ENCODE measurements at places on chromosomes 2 and 18. TPM values are rescaled to one million over a fixed set of nuclear protein-coding genes. Genes with fewer than 3 reads are reported as not detected.

Gene FAM110C
- polyA plus RNA-seq: 11.6 TPM

Gene TWIST2
- polyA plus RNA-seq: 2.5 TPM

Gene SRD5A2
- not detected for polyA plus RNA-seq

Gene E2F6
- 9.6 TPM for polyA plus RNA-seq

Gene GALR1
- polyA plus RNA-seq: under 0.01 TPM

Gene SLC14A1
- 2.5 TPM for polyA plus RNA-seq

Gene MORN2
- polyA plus RNA-seq: 30.6 TPM

Gene SFT2D3
- 5.5 TPM for polyA plus RNA-seq

Gene STPG4
- not detected for polyA plus RNA-seq

Gene CCDC178
- 0.68 TPM for polyA plus RNA-seq

Gene C1QL2
- polyA plus RNA-seq: 0.07 TPM

Gene WDFY1
- polyA plus RNA-seq: 8.2 TPM

Gene LIMS4
- 2.9 TPM for polyA plus RNA-seq

Gene DNAJC5G
- polyA plus RNA-seq: 0.34 TPM

Gene PGAP1
- 2.3 TPM for polyA plus RNA-seq

Gene G6PC2
- polyA plus RNA-seq: 25.0 TPM

Gene ELOA2
- polyA plus RNA-seq: not detected

Gene TUBB8B
- 0.80 TPM for polyA plus RNA-seq

Gene BCL2
- polyA plus RNA-seq: 2.0 TPM

Gene LRATD1
- 3.0 TPM for polyA plus RNA-seq

Gene C2orf66
- polyA plus RNA-seq: 0.16 TPM

Gene SERPINB4
- polyA plus RNA-seq: not detected

Gene IL36B
- not detected for polyA plus RNA-seq

Gene CXCR1
- polyA plus RNA-seq: 0.09 TPM

Gene TBR1
- not detected for polyA plus RNA-seq

Gene GLI2
- 1.6 TPM for polyA plus RNA-seq

Gene ALK
- 0.05 TPM for polyA plus RNA-seq

Gene NTSR2
- polyA plus RNA-seq: not detected

Gene TP53I3
- polyA plus RNA-seq: 39.8 TPM

Gene PDK1
- 3.1 TPM for polyA plus RNA-seq

Gene TAF4B
- polyA plus RNA-seq: 1.1 TPM

Gene TMEM198
- 13.3 TPM for polyA plus RNA-seq

Gene SLC38A11
- 2.5 TPM for polyA plus RNA-seq

Gene SGO2
- polyA plus RNA-seq: 0.49 TPM

Gene GPR45
- polyA plus RNA-seq: not detected

Gene ANKAR
- polyA plus RNA-seq: 4.7 TPM

Gene SLC9A4
- not detected for polyA plus RNA-seq

Gene FAM124B
- polyA plus RNA-seq: 0.26 TPM

Gene IL18R1
- polyA plus RNA-seq: 1.3 TPM

Gene M1AP
- 0.11 TPM for polyA plus RNA-seq

Gene LHCGR
- polyA plus RNA-seq: not detected

Gene ERBB4
- 0.30 TPM for polyA plus RNA-seq

Gene SERPINB13
- not detected for polyA plus RNA-seq

Gene ASXL3
- 0.57 TPM for polyA plus RNA-seq

Gene GDF7
- polyA plus RNA-seq: 0.89 TPM

Gene STK11IP
- 39.2 TPM for polyA plus RNA-seq

Gene KYNU
- 0.40 TPM for polyA plus RNA-seq

Gene CHST10
- 3.5 TPM for polyA plus RNA-seq

Gene PLB1
- 1.4 TPM for polyA plus RNA-seq

Gene NAPG
- 7.1 TPM for polyA plus RNA-seq

Gene GPR35
- 4.1 TPM for polyA plus RNA-seq

Gene NAT8
- not detected for polyA plus RNA-seq

Gene ANKRD53
- 7.8 TPM for polyA plus RNA-seq

Gene CDH19
- 1.4 TPM for polyA plus RNA-seq

Gene KCNE4
- 1.9 TPM for polyA plus RNA-seq

Gene GAREM1
- polyA plus RNA-seq: 2.9 TPM

Gene NETO1
- not detected for polyA plus RNA-seq
